ENCODE measurements at places on chromosomes 1 and 21.

- no peak for DNase-seq
Measured at GRCh38 chr1:9726905-9727595, 75.5 kb downstream of the PIK3CD start.

DNA sequence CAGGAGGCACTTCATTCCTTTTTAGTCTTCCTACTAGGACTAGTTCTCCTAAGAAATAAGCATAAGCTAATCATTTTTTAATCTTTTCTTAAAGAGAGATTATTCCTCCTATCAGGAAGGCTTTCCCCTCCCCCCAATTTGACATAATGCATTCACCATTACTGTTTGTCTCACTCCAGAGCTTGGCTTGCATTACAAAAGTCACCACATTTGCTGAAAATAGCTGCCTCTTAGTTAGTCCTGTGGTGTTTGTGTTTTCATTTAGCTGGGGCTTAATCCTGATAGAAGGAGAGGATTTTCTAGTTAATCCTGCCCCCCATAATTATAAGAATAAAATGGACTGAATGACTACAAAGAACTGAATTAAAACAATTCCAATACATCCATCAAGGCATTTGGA, 307.1 kb upstream of the RRP15 start:
- DNase-seq, result no peak

- no peak for DNase-seq
Measured at GRCh38 chr1:40938393-40938792, 41.1 kb upstream of the CTPS1 start.

GRCh38 chr1:154837672-154838171, 32.4 kb downstream of the KCNN3 start:
- DNase-seq, result no peak

DNA sequence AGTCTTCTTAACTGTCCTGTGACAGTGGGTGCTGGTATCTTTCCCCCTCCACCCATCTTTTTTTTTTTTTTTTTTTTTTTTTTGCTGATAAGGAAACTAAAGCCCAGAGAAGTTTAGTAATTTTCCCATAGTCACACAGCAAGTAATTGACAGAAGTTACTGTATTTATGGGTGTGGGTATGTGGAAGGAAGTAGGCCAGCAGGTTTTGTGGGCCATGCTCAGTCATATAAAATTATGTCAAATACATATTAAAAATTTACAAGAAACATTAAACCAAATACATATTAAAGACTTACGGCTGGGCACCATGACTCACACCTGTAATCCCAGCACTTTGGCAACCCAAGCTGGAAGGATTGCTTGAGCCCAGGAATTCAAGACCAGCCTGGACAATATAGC, 51.5 kb downstream of the KAZN start:
- DNase-seq, result no peak

GRCh38 chr1:154726443-154726842, 118.5 kb upstream of the ADAR start:
- no peak for DNase-seq

GRCh38 chr21:41761934-41762635, 4.8 kb downstream of the RIPK4 start:
- DNase-seq, result no peak

GRCh38 chr1:157806431-157807149, 13.3 kb downstream of the FCRL1 start:
- DNase-seq, result no peak

DNA sequence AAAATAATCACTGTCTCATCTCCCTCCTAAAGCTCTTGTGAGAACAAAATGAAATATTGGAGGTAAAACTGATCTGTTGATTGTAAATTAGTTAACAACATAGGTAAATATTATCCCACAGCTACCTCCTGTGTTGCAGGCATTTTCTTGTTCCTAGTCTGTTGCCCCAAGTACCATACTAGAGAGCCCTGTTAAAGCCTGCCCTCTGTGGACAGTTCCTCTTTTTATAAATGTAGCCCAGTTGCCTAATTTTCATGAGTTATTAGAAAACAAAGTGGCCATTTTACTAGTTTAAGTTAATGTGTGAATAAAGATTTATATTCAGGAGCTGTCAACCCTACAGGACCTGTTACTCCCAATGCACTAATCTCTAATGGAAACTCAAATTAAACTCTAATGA, 180.0 kb upstream of the KCND3 start:
- DNase-seq, result no peak

DNA sequence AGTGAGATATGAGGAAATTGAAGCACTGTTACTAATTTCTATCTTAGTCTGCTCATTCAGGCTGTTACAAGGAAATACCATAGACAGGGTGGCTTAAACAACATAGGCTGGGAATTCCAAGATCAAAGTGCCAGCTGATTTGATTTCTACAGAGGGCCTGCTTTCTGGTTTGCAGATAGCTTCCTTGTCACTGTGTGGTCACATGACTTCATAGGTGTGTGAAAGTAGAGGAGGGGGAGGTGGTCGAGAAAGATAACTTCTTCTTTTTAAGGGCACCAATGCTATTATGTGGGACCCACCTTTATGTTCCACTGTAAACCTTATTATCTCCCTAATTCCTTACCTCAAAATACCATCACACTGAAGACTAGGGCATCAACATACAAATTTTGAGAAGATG, 6.4 kb upstream of the BRINP3 start:
- DNase-seq, result no peak

DNA sequence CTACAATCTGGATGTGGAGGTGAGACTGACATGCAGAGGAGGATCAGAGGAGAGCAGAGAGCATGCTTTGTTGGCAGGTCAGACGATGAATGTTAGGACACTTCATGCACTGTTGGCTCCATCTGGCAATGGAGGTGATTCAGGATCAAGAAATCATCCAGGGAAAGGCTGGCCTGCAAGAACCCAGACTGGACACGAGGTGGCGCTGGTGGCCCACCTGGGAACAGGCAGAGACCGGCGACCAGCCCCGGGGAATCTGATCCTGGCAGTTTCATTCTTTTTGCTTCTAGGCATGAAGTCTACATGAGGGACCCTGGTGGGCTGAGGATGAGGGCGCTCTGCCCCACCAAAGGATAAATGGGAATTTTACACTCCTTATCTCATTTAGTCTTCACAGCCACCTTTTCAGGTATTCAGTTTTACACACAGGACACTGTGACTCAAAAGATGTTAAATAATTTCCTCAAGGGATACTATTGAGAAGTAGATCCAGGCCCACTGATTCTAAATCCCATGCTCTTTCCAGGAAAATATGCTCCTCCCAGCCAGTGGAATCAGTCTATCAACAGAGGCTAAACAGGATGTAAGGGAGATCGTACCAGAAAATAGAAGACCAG, 26.2 kb upstream of the SCMH1 start:
- peak; percentile 75 for DNase-seq

DNA sequence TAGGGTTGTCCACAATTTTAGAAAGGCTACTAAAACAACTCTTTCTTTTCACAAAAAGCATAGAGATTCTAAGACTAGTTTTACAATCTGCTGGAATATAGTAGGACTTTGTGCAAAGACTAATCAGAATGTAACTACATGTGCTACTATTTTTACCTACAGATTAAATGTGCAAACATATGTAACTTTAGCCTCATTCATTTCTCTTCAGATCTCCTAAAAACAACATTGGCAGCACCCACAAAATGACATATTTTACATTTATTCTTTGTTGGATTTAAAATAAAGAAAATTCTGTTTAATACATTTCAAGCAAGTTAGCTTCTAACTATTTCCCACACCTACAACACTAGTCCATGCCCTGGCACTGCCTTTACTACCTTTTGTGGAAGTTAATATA, 292.2 kb downstream of the AKT3 start:
- DNase-seq, result no peak

All from EH (cell line).